Sigmoid colon (tissue), 7 donors: ENCODE measurements at places on chromosomes 13 and 19. TPM values are rescaled to one million over a fixed set of nuclear protein-coding genes. Genes with fewer than 3 reads are reported as not detected.

Gene FXYD3
- 5.9 TPM for total RNA-seq

Gene DNASE2
- 30.6 TPM for total RNA-seq

Gene TPTE2
- not detected for total RNA-seq

Gene MEDAG
- total RNA-seq = 42.1 TPM

Gene CDC34
- total RNA-seq = 152 TPM

Gene NACC1
- 20.5 TPM for total RNA-seq

Gene KLK3
- not detected for total RNA-seq

Gene PIN1
- 146 TPM for total RNA-seq

Gene PODNL1
- not detected for total RNA-seq

Gene BCAM
- 15.1 TPM for total RNA-seq

Gene FFAR3
- 1.4 TPM for total RNA-seq

Gene LILRA1
- 2.3 TPM for total RNA-seq

Gene CTU1
- total RNA-seq = 7.1 TPM

Gene ZNF649
- total RNA-seq = 10.5 TPM

Gene PRR22
- total RNA-seq = not detected

Gene FAM216B
- not detected for total RNA-seq

Gene AZU1
- total RNA-seq = 1.1 TPM

Gene DCT
- 0.36 TPM for total RNA-seq

Gene ZFP14
- 13.3 TPM for total RNA-seq

Gene LILRA2
- total RNA-seq = not detected

Gene PTH2
- total RNA-seq = not detected

Gene SOX1
- total RNA-seq = not detected

Gene DOCK9
- total RNA-seq = 60.4 TPM

Gene MTRF1
- total RNA-seq = 19.9 TPM

Gene FGF14
- total RNA-seq = 1.2 TPM

Gene FUT6
- total RNA-seq = not detected

Gene ELL
- total RNA-seq = 11.5 TPM

Gene LRFN3
- total RNA-seq = 4.6 TPM

Gene BEST2
- total RNA-seq = 0.36 TPM

Gene ZNF541
- 1.5 TPM for total RNA-seq

Gene ZNF723
- total RNA-seq = not detected

Gene RNF225
- total RNA-seq = not detected

Gene MCF2L
- total RNA-seq = 7.5 TPM

Gene EEF2
- total RNA-seq = 1,842 TPM

Gene CACNG6
- total RNA-seq = not detected

Gene DUS3L
- total RNA-seq = 27.1 TPM

Gene DKKL1
- total RNA-seq = 2.0 TPM

Gene NHLRC3
- total RNA-seq = 16.9 TPM

Gene RABAC1
- total RNA-seq = 128 TPM

Gene SMIM7
- 110 TPM for total RNA-seq

Gene SLC15A1
- not detected for total RNA-seq

Gene KLK8
- not detected for total RNA-seq

Gene KLK14
- not detected for total RNA-seq

Gene RGS9BP
- total RNA-seq = 0.28 TPM

Gene COL5A3
- 9.6 TPM for total RNA-seq

Gene CNFN
- not detected for total RNA-seq
